NCI-H2107 (cell line): ENCODE measurements at places on chromosomes 12 and 14.

- DNase-seq = no peak
Observed at GRCh38 chr14:52442166-52442565, 110.1 kb downstream of the TXNDC16 start.

DNA sequence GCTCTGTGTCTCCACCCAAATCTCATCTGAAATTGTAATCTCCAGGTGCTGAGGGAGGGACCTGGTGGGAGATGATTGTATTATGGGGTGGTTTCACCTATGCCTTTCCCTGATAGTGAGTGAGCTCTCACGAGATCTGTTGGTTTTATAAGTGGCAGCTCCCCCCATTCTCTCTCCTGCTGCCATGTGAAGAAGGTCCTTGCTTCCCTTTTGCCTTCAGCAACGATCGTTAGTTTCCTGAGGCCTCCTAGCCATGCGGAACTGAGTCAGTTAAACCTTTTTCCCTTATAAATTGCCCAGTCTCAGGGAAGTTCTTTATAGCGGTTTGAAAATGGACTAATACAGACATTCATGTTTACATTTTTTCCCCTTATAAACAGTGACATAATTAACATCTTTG lies 36.1 kb downstream of the PELI2 start:
- no peak for DNase-seq

DNA sequence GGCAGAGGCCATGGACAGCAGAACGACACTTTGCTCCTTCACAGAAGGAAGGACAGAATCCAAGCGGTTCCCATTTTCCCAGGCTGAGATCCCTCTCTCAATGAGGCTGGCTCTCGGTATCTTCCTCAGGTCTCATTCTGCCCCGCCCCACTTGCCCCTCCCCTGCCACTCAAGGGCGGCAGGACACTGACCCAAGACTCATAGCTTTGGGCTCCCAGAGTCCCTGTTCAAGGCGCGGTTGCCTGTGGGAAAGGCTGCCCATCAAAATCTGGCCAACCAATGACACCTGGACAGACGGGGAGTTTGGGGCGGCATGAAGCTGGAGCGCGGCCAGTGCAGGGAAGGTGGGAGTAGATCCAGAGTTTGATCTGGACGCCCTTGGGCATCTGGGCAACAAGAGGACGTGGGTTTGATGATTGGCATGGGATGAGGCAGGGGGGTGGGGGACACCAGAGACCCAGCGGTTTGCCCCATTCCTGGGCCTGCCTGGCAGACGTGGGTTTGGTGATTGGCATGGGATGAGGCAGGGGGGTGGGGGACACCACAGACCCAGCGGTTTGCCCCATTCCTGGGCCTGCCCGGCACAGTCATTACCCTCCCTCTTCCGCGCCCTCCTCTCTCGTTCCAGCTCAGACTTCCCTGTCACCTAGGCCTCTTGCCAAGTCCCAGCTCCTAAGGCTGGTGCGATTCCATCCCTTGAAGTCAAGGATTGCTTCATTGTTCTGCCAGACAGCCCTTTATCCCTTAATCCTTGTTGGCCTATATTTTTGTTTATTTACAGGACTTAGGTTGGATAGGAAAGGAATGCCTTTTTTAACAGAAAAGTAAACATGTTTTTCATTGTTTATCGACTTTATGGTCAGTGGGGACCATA lies 92.1 kb downstream of the NINJ2 start:
- DNase-seq = no peak

DNA sequence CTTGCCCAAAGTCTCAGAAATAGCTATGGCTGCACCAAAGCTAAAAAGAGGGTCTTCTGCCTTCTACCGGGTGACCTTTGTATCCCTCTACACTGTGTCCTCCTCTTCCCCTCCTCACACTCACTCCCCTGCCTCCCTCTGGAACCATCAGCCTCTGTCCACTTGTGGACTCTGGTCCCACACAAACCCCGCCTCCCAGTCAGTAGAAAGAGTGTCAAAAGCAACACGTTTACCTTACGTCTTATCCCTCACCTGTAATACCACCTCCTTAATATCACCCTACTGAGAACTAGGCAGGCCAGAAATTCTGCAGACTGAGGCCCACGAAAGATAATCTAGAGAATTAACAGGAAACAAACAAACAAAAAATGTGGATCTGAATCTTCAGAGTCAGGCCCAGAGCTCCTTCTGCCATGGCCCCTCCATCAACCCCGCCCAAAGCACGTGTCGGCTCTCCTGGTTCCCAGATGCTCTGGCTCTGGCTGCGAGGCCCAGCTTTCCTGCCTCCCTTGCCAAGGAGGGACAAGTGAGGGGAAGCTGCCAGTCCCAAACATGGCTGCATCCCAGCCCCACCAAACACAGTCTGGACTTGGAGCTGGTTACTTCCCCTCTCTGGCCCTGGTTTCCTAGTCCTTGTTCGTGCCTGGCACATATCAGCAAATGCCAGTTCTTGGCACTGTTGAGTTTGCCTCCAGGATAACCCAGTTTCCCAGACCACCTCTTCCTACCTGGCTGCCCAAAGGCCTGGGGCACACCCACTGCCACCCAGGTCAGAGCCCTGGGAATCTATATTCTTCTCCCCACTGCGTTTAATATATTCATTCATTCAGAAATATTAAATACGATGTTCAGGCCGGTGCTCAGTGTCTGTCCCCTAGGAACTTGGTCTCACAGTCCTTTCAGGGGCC lies 2.7 kb downstream of the ACTN1 start:
- no peak for DNase-seq

GRCh38 chr12:38161123-38162000 lies 155.2 kb upstream of the ALG10B start:
- no peak for DNase-seq

DNA sequence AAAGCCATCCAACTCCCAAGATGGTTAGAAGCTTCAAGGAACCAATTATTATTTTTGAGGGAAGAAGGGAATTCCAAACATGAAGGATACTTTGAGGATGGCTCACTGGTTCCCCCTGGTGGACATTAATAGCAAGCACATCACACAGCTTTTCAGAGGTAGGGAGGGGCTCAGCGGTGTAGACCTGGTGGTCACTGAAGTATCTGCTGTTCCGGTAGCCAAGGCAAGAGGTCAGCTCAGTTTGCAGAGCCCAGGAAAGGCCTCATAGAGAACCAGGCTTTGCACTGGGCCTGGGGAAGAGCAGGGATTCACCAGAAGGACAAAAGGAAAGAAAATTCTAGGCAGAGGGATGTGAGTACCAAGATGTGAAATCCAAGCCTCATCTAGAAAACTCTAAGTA lies 118.7 kb downstream of the KSR2 start:
- DNase-seq = no peak

DNA sequence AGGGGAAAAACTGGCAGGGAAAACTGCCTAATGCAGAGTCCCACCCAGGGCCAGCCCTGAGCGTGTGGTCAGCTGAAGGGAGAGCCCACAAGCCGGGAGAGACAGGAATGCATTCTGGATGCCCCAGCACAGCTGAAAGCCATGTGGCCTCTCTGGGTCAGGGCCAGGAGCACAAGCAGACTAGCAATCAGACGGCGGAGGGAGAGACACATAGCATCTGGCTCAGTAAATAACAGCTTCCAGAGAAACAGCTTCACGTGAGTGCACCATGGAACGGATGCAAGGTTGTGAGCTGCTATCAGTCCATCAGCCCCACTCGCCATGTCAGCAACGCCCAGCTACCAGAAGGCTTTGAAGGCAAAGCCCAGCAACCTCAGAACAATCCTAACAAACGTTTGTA lies 28.2 kb upstream of the TMEM106C start:
- no peak for DNase-seq

- no peak for DNase-seq
Observed at GRCh38 chr14:102140027-102140749, 491 bp downstream of the WDR20 start.

DNA sequence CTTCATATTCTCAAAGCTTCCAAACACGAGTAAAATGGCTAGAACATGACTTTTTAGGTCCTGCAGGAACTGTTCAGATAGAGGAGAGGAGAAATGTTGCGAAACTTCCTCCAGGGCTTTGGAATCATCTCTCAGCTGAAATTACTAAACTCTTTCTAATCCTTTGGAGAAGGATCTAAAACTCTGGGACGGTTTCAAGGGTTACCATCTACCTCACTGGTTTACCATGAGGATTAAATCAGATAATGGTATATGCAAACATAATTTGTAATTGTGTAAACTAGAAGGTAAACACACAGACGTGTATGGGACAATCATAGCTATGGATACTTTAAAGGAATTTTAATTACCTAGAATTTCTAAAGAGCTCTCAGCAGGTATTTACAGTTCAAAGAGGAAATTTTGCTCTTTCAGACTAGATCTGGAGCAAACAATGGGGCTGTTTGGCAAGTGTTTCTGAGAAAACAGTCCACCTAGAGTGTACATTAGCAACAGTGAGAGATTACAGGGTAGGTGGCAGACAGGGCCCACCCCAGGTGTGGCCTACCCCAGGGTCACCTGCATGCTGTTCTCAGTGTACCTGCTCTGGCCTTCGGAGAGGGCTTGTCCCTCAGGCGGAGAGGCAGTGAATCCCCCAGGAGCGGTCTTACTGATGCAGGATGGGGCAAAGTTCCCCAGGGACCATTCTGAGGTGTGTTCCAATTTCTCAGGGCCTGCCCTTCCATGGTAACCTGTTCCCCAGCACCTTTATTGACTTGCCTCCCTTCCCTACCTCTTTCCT lies 124.7 kb upstream of the MAX start:
- DNase-seq = no peak

DNA sequence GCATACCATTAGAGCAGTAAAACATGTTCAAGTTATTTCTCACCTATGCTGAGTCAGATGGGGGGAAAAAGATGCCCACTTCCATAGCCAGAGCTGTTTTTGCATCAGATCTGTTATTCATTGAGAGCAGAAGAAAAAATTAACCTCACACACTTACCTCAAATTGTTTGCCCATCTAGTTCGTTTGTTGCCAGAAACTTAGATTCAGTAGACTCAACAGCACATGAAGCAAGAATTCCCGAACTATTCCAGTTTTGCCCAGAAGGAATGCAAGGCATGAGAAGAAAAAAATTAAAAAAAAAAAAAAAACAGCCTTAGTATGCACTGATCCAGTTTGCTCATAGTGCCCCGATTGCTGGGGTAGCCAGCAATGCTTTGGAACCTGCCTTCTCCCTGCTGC lies 12.4 kb upstream of the DPF3 start:
- DNase-seq = no peak

DNA sequence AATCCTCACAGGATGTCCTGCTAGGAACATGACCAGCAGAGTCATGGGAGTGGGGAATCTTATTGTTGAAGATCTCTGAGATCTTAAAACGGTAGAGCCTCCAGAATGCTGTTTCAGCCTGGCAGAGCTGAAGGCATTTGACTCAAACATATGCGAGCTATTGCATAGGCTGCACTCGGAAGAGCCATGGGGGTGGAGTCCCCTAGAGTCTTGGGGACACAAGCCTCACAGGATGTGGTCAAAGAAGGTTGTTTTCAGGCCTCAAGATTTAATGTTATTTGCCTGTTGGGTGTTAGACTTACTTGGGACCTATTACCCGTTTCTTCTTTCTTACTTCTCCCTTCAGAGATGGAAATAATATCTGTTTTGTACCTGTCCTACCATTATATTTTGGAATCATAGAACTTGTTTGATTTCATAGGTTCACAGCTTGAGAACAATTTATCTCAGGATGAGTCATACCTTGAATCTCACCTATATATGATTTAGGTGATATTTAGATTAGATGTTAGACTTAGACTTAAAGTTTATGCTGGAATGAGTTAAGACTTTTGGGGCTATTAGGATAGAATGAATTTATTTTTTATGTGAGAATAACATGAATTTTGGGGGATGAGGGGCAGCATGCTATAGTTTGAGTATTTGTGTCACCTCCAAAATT lies 172.2 kb upstream of the ATP2B1 start:
- no peak for DNase-seq

DNA sequence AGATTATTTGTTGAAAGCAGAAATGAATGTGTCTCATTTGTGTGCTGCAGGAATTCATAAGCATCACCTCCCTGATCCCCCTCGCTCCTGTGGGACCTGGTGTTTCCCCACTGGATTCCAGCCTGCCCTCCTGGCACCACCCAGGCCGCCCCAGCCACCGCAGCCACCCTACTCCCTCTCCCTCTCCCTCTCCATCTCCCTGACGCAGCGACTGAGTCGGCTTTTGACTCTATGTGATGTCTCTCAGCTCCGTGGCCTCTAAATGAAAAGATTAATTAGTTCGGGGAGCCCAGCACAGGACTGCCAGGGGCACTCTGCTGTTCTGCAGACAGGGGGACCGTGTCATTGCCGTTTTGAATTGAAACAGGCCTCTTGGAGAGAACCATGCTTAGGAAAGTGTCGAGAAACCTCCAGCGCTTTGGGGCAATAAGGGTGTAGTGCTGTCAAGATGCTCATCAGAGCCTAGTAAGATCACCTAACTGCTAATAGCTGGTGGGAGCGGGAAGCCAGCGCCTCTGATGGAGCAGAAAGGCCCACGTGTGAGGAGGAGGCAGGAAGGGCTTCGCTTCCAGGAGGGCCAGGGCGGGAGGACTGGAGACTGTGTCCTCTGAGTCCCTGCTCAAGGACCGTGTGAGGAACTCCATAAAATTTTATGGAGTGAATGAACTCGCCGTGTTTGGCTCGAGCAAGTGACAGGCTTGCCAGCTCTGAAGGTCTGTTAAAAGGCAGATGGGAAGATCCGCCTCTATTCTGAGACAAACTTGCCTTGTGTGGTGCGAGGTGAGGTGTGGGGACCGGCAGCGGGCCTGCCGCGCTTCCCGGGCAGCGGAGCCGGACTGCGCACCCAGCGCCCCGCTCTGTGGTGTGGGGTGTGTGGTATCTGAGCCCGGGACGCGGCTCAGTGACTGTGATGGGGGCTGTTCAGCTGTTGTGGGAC lies 157.4 kb upstream of the C14orf180 start:
- DNase-seq = no peak
